Stimulated activated CD8-positive, alpha-beta memory T cell treated with anti-CD3 and anti-CD28 coated beads, Interleukin-4, amount 100 ng/mL, for 4 hours (primary cell): ENCODE measurements at places on chromosomes 5 and 9.

- DNase-seq, result no peak
Observed at GRCh38 chr5:54854883-54855581, 130.4 kb downstream of the ESM1 start.

- no peak for DNase-seq
Observed at GRCh38 chr5:35789732-35790456, 66.8 kb upstream of the IL7R start.

DNA sequence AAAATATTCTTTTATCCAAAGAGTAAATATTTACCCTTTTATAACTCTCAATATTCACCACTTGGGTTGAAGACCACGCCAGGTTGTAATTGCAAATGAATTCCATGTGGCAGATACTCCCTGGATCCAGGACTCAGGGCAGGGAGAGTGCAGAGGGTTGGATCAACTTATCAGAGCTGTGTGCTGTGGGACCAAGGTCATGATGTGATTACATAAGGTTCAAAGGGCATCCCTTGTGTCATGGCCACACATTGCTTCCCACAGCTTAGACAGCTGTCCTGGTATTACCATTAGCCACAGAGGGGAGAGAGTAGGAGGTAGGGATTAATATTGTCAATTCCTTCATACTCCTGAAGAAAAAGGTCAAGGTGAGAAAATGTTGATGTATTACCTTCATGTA, 133.9 kb downstream of the JAKMIP2 start:
- no peak for DNase-seq

- DNase-seq, result no peak
Observed at GRCh38 chr9:95250462-95251221, 66.9 kb downstream of the FANCC start.

DNA sequence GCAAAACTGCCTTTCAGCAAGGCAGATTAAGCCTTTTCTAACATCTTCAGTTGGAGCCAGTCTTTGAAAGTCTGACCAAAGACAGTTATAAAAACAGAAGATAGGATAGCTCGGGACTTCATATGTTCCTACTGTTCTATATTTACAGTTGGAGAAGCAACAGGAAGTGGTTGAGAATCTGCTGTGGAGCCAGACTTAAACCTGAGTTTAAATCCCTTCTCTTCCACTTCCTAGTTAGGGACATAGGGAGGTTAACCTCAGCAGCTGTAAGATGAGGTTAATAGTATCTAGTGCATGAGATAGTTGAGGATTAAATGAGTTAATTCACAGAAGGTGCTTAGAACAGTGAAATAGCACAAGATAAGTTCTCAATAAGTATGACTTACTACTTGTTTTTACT, 84.5 kb upstream of the FREM1 start:
- DNase-seq, result no peak

DNA sequence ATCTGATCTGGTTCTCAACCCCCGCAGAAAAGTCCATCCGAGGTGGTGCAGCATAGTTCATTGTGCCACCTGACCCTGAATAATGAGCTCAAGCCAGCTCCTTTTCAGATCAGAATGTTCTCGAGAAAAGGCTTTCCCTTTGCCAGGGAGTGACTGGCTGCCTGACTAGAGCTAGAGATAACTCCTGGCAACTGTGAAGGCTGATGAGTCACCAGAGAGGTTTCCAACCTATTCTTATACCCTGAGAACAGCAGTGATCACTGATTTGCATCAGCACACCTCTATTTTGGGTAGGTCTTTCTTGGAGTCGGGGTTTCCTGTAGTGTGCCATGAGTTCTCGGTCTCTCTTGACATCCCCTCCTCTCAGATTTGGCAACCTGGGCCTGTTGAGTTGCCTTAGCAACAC, 127.9 kb downstream of the PIK3R1 start:
- DNase-seq, result no peak

GRCh38 chr5:135223404-135223803, 175.6 kb downstream of the MACROH2A1 start:
- no peak for DNase-seq

- no peak for DNase-seq
Observed at GRCh38 chr5:91312698-91313097, 70.4 kb downstream of the ARRDC3 start.

DNA sequence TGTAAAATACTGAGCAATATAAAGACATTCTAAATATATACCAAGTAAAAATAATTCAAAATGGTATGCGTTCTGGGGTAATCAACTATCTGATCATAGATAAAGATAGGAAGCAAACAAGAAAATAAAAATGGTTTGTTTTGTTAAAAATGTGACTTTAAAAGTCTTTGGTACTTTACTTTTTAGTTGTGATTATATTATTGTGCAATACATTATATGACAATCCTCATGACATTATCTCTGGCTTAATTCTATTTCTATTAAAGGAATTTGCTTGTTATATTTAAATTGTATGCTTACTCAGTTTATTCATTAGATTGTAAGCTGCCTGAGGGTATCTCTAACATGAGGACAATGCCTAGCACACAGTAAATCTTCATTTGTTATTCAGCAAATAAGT, 477.9 kb downstream of the TMEM38B start:
- DNase-seq, result no peak

DNA sequence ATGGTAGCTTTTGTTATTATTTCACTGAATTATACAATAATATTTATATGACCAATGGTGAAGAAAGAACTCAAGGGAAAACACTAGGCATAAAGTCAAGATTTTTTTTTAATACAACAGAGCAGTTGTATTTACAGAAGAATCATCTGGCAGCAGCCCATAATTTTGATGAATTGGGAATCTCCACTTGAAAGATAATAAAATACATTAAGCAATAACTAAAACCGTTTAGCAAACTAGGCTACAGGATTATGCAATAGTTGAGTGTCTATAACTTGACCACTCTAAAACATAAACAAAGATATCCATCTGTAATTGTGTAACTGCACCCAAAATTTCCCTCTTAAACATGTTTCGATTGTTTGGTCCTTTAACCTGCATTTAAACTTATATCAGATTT, 80.8 kb downstream of the SNCAIP start:
- no peak for DNase-seq

GRCh38 chr9:98095401-98095800, 23.6 kb downstream of the TRIM14 start:
- DNase-seq, result no peak

DNA sequence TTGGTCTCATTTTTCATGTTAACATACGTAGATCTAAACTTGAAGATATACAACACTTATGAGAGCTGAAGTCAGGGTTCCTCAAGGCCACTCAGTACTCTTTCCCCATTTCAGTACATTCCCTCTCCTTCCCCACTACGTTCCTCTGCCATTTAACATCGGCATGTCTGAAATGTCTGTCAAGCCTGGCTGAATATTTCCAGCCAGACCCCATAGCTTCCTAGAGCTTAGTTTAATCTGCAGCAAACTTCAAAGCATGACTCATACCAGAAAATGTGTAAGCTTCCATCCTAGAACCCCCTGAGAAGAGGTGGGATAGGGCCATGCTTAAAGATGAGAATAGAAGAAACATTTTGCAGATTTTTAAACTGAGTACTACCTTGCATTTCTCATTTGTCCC, 6.2 kb downstream of the GZMA start:
- DNase-seq, result no peak

- DNase-seq, result no peak
Observed at GRCh38 chr9:27470291-27470856, 53.7 kb upstream of the IFNK start.

GRCh38 chr5:14794583-14795230, 76.9 kb downstream of the ANKH start:
- no peak for DNase-seq

DNA sequence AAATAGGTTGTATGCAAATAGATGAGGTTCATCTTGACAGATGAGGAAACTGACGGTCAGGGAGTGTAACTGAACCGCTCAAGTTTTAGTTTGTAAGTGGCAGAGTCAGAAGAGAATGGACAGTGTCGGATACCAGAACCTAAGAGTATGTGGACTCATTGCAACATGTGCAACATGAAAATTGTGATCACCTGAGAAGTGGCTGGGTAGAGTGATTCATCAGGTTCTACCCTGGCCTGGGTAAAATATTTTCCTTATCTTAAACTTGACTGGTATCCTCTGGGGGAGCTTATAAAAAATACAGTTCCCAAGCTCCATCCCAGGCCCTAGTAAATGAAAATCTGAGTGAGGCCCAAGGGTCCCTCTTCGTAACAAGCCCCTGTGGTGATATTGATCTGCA, 35.2 kb upstream of the MIER3 start:
- DNase-seq, result no peak

DNA sequence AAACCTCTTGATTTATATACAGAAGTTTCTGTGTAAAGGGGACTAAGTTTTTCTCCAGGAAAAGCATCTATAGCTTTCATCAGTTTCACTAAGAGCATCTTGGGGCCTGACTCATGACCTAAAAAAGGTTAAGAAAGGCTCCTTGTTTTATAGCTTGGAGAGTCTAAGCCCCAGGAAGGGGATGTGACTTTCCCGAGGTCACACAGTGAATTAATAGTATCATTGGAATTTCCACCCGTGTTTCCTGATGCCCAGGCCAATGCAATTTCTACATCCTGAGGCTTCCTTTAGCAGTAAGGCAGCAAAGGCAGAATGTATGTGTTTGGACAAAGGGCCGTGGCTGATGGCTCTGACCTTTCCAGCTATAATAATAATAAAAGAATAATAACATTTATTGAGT, 8.6 kb downstream of the MORN5 start:
- no peak for DNase-seq

GRCh38 chr9:124239249-124240073, 18.3 kb upstream of the NEK6 start:
- no peak for DNase-seq

- no peak for DNase-seq
Observed at GRCh38 chr9:89342948-89343347, 24.6 kb downstream of the SECISBP2 start.

DNA sequence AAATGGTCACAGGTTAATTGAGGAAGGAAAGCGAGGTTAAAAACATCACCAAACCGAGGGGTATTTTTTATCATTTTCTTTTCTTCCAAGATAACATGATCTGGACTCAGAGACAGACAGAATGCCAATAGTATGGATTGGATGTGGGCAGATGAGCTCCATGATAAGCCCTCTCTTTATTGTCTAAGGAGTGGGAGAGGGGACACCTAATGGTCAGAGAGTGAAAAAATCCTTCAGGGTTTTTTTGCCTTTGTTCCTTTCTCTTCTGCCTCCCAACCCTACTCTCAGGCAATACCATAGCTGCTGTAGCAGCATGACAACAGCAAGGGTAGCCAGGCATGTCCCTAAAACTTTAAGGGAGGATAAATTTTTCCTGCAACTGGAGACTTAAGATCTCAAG, 94.7 kb downstream of the DIRAS2 start:
- DNase-seq, result no peak

DNA sequence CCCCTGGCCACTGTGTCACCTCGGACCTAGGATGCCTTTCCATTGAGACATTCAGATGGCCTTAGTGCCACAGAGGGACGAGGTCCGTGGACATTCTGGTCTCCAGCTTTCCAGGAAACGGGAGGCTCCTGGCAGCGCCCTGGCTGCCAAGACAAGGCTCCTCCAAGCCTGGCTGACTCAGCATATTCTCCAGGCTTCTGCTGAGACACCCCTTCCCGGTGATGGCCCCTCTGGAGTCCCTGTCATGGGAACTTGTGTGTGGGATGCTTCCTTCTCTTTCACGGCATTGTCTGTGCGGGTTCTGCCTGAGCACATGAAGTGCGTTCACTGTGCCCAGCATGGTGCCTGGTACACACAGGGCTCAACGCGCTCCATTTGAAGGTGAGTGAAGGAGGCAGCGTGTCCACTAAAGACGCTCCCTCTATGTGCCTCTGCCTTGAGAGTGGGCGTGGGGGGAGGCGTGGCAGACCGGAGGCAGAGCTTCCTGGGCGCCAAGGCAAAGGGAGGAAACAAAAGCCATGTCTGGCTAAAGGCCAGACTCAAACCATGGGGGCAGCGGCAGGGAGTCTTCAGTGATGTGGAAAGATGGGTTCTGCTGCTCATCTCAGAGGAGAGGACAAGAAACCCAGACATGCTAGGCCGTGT, 46.4 kb upstream of the PRRC2B start:
- DNase-seq, result no peak
